ENCODE measurements at places on chromosomes 3 and 15. TPM values are rescaled to one million over a fixed set of nuclear protein-coding genes. Genes with fewer than 3 reads are reported as not detected.

Gene COPG1
- 288 TPM for total RNA-seq

Gene COL7A1
- 3.8 TPM for total RNA-seq

Gene GOLGA6D
- total RNA-seq, result not detected

Gene IGSF10
- total RNA-seq, result 0.96 TPM

Gene CD200
- 7.6 TPM for total RNA-seq

Gene ZIC1
- 0.19 TPM for total RNA-seq

Gene HYAL1
- total RNA-seq, result 15.2 TPM

Gene SPESP1
- 5.9 TPM for total RNA-seq

Gene SNTN
- total RNA-seq, result 0.27 TPM

Gene XYLB
- total RNA-seq, result 13.4 TPM

Gene A4GNT
- not detected for total RNA-seq

Gene CACNA2D3
- total RNA-seq, result 0.98 TPM

Gene FAM81A
- 18.8 TPM for total RNA-seq

Gene TRH
- total RNA-seq, result not detected

Gene BSN
- 0.21 TPM for total RNA-seq

Gene SYNM
- 108 TPM for total RNA-seq

Gene METTL6
- 11.4 TPM for total RNA-seq

Gene GRM7
- 0.66 TPM for total RNA-seq

- DNase-seq, result no peak
Observed at GRCh38 chr3:133521946-133522345, 51.5 kb upstream of the CDV3 start.

- no peak for DNase-seq
Observed at GRCh38 chr15:52680041-52680391, 828 bp upstream of the ATOSA start.

- DNase-seq, result no peak
Observed at GRCh38 chr3:43496740-43497375, 125.0 kb downstream of the ANO10 start.

- DNase-seq, result no peak
Observed at GRCh38 chr3:31188112-31188511, 293.7 kb upstream of the GADL1 start.

DNA sequence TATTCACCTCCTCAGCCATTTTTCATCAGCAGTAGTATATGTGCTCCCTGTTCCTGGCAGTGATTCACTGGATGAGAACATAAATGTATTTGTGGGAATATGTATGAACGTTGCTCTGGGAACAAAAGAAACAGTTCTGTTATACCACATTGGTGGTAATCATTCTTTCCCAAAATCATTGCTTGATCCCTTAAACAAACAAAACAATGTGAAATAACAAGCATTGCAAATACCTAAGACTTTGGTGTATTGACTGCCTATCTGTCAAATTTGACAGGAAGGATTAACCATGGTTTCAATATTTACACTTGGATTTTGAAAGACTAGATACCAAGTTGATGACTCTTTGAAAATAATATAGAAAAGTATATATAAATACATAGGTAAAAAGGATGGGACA is 284.1 kb downstream of the FHIT start:
- no peak for DNase-seq

- no peak for DNase-seq
Observed at GRCh38 chr15:52464478-52464877, 64.2 kb downstream of the MYO5A start.

- DNase-seq, result peak; percentile 60
Observed at GRCh38 chr3:171959532-171960089, 79.8 kb upstream of the FNDC3B start.

DNA sequence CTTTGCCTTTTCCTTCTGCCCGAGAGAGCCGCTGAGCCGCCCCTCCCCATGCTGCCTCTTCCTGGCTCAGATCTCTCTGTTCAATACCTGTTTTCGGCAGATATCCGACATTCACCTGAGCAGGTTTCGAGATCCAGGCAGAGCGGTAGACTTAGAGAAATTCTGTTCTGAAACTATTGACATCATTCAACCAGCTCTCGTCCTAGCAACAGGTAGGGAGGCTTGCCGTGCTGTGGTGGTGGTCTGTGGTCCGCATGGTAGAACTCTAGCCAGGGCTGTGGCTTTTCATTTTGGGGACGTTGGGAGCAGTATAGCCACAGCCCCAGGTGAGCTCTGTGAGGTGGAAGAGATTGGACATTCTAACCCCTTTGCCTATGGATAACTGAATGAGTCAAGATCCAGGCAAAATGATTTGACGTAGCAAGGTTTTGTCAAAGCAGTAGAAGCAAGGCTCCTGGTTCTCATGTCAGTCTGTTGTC is 810 bp downstream of the TMEM62 start:
- DNase-seq, result no peak

DNA sequence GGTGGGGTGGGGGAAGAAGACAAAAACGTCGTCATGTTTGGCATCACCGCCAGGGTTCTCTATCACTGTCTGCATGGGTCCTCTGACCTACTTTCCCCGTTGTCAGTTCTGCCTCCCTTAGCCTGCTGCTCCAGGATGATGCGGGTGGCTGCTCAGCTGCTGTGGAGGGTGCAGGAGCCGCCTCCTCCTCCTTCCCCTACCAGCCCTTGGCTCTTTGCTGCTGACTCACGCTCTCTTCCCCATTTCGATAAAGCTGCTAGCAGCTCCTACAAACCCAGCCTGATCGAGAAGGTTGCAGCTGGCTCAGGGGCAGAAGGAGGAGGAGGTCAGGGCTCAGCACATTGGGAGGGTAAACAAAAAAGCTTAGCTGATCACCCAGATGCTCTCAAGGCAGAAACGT is 49.5 kb upstream of the SEC13 start:
- DNase-seq, result no peak

GRCh38 chr15:63504979-63505841 is 817 bp downstream of the USP3 start:
- DNase-seq, result peak; percentile 76

DNA sequence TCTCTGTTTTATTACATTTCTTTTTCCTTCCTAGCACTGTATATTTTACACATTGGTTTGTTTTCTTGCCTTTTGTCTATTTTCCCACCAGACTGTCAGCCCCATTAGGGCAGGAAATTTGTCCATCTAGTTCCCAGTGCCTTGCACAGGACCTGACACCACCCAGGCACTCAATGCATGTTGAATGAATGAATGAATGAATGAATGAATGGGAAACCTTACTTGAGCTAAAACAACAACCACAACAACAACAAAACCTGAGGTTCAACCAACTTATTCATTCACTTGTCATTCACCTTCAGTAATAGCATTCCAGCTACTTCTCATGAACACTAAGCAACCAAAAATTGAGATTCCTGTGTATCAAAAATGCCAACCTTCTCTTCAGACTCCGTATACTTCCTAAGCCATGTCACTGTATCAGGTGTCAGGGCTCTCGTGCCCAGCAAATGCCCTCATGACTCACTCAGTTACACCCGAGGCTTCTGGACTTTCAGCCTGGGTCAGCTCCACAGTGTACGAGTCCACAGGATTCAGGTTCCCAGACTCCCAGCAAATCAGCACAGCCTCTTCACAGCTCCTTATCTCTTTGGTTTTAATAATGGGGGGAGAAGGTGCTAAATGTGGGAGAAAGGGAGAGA is 37.3 kb downstream of the FSD2 start:
- DNase-seq, result no peak

GRCh38 chr3:155147588-155147987 is 67.5 kb downstream of the MME start:
- no peak for DNase-seq

DNA sequence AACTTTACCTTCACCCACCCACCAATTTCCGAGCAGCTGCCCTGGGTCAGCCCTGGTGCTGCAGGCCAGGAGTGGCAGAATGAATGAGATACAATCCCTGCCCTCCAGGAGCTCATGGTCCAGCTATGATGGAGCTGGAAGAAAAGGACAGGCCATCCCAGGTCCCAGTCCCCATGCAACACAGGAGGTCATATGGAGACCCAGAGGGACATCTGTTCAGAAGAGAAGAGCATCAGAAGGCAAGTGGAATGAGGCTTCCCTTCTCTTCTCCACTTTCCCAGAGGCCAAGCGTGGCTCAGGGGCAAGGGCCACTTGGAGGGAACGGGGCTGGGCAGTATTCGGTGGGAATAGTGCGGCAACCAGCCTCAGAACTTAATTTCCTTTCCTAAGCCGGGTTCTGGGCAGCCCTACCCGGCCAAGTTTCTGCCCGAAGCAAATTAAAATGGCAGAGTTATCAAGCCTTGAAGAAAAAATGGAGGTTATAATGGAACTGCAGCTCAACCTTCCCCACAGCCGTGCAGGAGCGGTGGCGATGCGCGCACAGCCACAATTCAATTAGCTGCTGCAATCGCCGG is 35.9 kb downstream of the TLE3 start:
- no peak for DNase-seq

DNA sequence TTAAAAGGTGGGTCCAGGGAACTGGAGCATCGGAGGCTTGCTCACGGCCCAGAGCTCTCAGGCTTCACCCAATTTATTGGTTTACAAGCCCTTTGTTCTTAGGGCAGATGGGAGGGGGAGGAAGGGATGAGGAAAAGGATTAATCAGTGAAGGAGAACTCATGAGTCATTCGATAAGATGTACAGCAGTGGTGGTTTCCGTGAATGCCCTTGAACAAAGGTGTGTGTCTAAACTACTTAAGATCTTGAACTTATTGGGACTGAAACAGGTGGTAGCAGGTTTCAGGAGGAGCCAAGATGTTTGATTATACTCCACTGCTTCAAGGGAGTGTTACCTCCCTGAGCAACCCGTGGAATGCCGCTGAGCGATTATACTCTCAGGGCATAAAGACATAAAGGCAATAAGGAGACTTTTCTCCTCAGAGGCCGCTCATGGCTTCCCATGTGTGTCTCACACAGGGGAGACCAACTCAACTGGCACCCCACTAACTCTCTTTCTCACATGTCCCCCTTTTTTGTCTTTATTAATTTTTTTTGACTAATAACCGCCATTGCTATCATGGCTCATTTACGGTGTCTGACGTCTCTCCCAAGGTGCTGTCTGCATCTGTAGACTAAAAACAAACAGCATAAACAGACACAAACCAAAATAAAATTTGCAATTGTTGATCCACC is 17.3 kb upstream of the SLC28A2 start:
- no peak for DNase-seq

DNA sequence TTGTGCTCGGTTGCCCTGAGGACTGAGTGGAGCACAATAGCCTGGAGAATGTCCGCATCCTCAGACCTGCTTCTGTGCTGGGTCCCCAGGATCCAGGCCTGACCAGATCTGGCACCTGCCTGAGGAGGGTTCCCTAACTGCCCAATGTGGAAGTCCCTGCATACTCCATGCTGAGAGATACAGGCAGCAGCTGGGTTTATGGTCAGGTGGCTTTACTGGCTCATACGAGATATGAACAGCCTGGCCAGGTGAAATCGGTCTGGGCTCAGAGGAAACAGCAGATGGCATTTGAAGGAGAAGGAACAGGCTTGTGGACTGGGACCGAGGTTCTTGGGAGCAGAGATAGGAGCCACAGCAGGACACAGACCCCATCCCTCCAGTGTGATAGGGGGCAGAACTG is 18.2 kb upstream of the KIF23 start:
- no peak for DNase-seq

- DNase-seq, result no peak
Observed at GRCh38 chr15:101113114-101114005, 138.5 kb downstream of the CHSY1 start.

GRCh38 chr3:16257309-16257708 is 7.4 kb downstream of the DPH3 start:
- DNase-seq, result no peak

DNA sequence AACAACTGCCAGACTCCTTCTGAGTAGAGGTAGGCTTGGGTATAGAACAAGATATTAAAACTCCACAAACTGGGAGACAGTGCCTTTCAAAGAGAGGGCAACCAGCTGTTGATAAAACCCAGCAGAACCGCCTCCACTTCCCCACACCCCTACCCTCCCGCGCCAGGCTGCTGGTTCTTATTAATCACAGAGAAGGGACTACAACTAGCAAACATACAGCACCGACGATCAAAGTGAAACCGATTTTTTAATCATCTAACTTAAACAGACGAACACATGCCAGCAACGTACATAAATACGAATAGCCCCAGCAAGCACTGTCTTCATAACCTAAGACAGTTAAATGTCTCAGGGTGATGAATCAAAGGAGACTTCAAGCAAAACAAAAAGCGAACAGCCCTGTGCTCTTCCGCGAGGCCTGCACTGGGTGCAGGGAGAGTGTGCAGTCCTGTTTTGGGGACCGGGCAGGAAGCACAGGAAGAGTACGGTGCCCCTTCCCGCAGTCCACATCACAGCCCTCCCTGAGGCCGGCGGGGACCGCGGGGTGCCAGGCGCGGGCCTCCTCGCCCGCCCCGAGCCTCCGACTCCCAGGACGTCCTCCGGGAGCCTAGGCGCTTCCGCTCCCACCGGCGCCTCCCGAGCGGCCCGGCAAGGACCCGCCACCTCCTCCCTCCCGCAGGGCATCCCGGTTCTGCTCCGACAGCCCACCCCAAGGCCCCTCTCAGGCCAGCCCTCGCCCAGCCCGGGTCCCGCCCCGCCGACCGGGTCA is 75.1 kb upstream of the VGLL4 start:
- peak; percentile 67 for DNase-seq

- no peak for DNase-seq
Observed at GRCh38 chr15:78394026-78394425, 44.0 kb upstream of the IREB2 start.

DNA sequence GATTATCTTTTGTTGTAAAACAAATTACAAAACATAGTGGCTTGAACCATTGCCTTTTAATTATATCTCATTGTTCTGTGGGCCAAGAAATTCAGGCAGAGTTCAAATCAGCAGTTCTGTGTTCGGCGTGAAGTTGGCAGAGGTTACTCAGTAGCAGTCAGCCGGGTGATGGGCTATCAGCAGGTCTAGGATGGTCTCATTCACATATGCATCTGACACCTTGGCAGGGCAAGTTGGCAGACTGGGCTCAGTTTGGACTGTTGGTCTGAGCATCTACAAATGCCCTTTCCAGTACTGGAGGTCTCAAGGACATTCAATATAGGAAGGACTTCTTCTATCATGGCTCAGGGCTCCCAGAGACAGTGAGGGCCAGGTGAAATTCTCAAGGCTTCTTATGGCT is 51.2 kb upstream of the ITGA11 start:
- no peak for DNase-seq
